ENCODE measurements at places on chromosomes 1 and 21.

DNA sequence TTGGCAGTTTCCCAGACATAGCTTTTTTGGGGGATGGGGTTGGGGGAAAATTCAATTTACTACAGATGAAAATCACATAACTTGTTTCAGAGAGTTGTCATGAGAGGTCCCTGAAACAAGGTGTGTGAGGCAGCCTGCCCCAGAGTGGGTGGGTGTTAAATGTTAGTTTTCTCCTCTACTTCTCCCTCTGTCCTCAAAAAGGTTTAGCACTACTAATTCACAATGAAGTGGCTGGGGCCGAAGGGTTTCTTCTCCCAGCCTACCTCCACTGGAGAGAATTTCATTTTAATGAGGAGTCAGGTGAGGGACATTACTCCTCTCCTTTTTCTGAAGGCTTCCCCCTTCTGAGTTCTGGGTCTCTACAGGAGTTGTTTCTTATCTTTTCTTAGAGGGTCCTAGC lies 103.3 kb downstream of the C1orf94 start:
- no peak for DNase-seq

- DNase-seq: no peak
These were observed 19.7 kb upstream of the DYNLT5 start for GRCh38 chr1:66732407-66733166.

GRCh38 chr1:115052454-115053083 lies 22.9 kb downstream of the TSHB start:
- no peak for DNase-seq

DNA sequence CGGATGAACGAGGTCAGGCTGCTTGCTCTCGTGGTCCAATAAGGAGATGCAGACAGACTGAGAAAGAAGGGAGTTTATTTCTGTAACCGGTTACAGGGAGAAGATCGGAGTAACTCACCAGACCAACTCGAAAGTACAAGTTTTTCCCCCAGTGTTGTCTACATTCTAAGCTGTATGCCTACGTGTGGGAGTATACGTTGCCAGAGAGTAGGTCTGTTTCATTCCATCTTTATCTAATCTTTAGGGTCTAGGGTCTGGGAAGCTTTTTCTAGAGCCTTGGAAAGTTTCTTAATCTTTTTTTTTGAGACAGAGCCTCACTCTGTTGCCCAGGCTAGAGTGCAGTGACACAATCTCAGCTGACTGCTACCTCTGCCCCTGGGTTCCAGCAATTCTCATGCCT lies 4.7 kb upstream of the PADI1 start:
- no peak for DNase-seq
